ENCODE measurements at places on chromosomes 6 and 20. TPM values are rescaled to one million over a fixed set of nuclear protein-coding genes. Genes with fewer than 3 reads are reported as not detected.

Gene ZFP57
- total RNA-seq: not detected

Gene UBE2C
- 255 TPM for total RNA-seq

Gene THBD
- 49.5 TPM for total RNA-seq

Gene HSF2
- total RNA-seq: 7.8 TPM

Gene IMPG1
- not detected for total RNA-seq

Gene FUT9
- not detected for total RNA-seq

Gene BMP6
- 18.8 TPM for total RNA-seq

Gene RREB1
- 10.2 TPM for total RNA-seq

Gene PLAGL1
- 7.5 TPM for total RNA-seq

Gene ATP9A
- total RNA-seq: 11.1 TPM

Gene RNF182
- 5.1 TPM for total RNA-seq

Gene SNHG17
- 202 TPM for total RNA-seq

Gene PLCB1
- 0.58 TPM for total RNA-seq

Gene LKAAEAR1
- 2.0 TPM for total RNA-seq

Gene MLN
- not detected for total RNA-seq

Gene IRF4
- total RNA-seq: 0.21 TPM

Gene HACE1
- total RNA-seq: 2.9 TPM

Gene ARFRP1
- 36.1 TPM for total RNA-seq

Gene MATN4
- 0.15 TPM for total RNA-seq

Gene RIPK1
- 12.6 TPM for total RNA-seq

Gene ZNF334
- total RNA-seq: not detected

All from A549 treated with GW870086 at 1 μM for 4 hours (cell line).